ENCODE measurements at places on chromosomes 12 and 14.
A peak's percentile ranks its signal among the peaks of the same experiment; 100 is the strongest.

DNA sequence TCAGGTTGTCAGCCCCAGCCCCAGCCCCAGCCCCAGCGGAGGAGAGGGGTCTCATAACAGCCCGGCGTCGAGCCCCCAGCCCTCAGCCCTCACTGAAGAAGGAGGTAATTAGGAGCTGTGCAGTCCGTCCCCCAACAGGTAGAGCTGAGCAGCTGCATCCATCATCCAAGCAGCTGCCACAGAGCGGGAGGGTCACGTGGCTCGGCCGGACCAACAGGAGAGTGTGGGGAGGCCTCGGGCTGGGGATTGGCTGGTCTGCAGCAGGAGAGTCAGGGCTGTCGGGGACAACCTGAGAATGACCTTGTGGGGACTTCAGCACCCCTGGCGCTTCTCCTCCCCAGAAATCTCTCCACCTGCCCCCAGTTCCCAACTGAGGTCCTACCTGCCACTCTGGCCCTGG lies 29.6 kb downstream of the SMUG1 start:
- DNase-seq, result peak; percentile 65

DNA sequence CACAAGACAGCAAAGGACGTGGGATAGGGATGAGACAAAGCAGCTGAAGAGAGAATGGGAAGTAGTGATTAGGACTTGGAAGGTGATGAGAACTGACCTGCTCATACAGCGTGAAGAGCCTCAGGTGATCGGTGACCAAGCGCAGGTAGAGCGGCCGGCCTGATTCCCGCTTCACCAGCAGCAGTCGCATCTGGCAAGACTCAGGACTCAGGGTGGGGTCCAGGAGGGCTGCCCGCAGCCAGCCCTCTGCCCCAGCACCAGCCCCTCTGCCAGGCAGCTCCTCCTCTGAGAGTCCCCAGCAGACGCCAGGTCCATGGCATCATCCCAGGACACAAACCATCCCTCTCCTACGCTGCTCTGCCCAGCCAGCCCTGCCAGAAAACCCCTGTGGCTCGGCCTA lies 30.8 kb downstream of the TEP1 start:
- no peak for DNase-seq

DNA sequence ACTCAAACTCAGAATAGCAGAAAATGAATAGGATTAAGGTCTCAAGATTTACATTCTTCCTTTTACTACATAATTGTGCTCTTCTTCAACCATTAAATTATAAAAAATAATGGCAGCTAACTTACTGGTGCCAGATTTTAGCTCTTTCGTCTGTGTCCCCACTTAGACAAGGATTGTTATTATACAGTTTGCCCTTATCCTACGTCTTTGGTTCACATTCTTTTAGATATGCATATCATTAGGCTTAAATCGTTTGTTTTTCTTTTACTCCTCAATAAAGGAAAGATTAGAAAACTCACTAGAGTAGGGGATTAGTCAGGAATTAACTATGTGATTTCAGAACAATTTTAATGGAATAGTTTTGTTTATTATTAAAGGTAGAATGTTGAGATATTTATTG lies 129.6 kb upstream of the GARIN2 start:
- no peak for DNase-seq

GRCh38 chr14:24381363-24382063 lies 13.5 kb downstream of the NFATC4 start:
- DNase-seq, result no peak

- no peak for DNase-seq
These were observed 29.5 kb downstream of the CACNA1C start for GRCh38 chr12:2082321-2082720.

All from NAMALWA (cell line).